ENCODE measurements at places on chromosomes 5 and 9. TPM values are rescaled to one million over a fixed set of nuclear protein-coding genes. Genes with fewer than 3 reads are reported as not detected.

The CCDC171 gene
- 3.2 TPM for total RNA-seq

The SPINK4 gene
- total RNA-seq = 297 TPM

The C5orf58 gene
- total RNA-seq = not detected

GRCh38 chr5:14208071-14209021 lies 65.2 kb downstream of the TRIO start:
- peak; percentile 67 for DNase-seq

DNA sequence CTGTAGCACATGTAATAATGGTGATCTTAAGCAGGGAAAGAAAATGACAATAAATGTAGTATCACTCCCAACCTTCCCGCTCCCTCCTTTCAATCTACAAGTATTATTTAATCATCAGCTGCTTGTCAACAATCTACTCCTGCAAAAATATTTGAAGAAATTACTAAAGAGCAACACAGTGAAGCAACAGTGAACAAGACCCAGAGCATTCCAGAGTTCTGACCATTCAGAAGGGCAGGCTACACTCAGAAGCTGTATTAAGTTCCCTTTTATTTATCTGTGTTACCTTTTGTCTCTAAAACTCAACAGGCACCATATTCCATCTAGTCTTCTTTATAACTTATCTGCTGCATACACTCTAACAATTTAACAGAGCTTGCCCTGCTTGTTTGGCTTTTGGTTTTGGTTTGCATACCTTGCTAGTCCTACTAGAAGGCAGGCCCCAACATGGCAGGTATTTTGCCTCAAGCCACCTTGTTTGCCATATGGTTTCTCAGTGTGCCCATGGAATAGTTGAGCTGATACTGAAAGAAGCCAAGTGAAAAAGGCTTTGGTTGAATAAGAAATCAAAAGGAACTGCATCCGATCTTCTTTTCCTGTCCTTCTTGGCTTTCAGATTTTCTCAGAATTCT lies 253.9 kb downstream of the CEMIP2 start:
- no peak for DNase-seq

- no peak for DNase-seq
These were observed 40.4 kb downstream of the ZNF608 start for GRCh38 chr5:124706051-124706450.

DNA sequence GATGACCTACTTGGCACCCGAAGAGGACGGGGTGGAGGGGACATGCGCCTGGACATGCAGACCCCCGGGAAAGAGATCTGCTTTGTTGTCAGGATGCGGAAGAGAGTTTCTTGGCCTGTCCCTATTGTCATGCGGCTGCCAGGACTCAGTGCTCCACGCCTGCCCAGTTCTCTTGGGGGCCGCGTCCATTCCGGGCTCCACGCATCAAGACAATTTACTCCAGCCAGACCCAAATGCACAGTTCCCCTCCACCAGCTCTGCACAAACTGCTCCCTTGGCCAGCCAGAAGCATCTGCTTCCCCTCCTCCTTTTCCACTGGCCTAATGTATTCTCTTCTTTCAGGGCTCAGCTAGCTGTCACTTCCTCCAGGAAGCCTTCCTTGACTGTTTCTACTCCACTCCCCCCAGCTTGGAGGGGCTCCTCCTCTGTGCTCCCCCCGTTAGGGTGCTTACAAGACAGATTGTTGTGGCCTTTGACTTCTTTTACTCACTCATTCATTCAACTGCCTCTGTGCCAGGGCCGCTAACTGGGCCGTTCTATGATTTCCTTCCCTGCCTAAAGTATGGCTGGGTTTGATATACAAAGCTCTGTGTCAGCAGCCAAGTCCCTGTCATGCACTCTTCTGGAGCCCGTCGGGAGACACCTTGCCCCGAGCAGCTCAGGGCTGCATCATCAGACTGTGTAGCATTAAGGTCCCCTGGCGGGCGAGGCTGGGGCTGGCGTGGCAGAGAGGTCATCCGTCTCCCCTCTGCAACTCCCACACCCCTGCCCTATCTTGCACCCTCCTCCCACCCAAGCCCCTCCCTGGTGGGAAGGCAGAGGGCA lies 6.6 kb downstream of the FIBCD1 start:
- no peak for DNase-seq

DNA sequence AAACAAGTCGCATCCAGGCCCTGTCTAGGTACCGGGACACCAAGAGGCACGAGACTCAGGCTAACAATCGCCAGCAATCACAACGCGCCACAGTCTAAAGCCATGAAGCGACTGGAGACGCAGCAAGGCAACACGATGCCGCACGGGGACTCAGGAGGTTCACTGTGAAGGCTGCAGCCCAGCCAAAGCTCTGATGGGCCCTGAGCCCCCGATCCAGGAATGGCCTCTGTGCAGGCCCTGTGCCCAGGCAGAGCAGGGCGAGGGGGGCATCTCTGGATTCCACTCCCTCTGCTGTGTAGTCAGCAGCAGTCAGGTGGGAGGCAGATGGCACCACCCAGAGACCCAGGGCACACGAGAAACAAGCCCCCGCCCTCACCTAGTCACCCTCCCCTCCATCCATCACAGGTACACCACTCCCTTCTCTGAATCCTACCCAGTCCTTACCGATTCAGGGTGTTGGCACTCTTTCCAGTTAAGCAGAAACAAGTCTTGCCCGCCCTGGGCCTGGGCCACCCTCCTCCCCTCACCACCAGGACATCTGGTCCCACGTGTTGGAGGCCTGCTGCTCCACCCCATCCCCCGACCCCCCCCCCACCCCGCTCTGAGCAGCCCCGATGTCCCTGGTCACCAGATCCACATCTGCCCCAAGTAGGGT lies 1.1 kb downstream of the RALGDS start:
- no peak for DNase-seq

- DNase-seq = peak; percentile 81
These were observed 1.2 kb downstream of the MIER3 start for GRCh38 chr5:56950626-56951125.
